ENCODE measurements at places on chromosomes 2 and 18. TPM values are rescaled to one million over a fixed set of nuclear protein-coding genes. Genes with fewer than 3 reads are reported as not detected.
A peak's percentile ranks its signal among the peaks of the same experiment; 100 is the strongest.

The SELENOI gene
- total RNA-seq, result 16.1 TPM

GRCh38 chr18:48740068-48740440, 201.2 kb downstream of the CTIF start:
- peaks cover 66% of the 10 kb centered on the region for H3K4me1 ChIP-seq
- H3K27ac ChIP-seq, result peak overlapping the region; percentile 3
- no peak for DNase-seq
- no peak overlapping the region for H3K4me3 ChIP-seq
- H3K27me3 ChIP-seq, result no peaks in the 10 kb centered on the region

DNA sequence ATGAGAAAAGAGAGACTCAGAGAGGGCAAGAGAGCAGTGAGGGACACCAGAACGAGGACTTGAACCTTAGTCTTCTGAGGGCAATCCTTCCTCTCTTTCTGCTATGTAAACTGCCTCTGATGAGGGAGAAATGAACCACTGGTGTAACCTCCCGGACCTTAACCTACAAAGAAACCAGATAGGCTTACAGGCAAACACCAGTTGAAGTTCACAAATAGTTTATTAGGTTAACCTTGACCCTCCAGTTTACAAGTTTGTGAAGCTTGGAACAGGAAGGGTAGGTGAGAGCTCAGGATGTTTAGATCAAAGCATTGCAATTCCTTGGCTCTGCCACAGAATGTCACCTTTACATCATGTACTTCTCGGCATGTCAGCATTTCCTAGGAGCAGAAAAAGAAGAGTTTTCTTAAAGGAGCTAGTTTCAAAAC, 486.4 kb upstream of the SPRED2 start:
- H3K4me3 ChIP-seq, result no peak overlapping the region
- no peak overlapping the region for H3K27ac ChIP-seq
- no peaks in the 10 kb centered on the region for H3K4me1 ChIP-seq

- H3K36me3 ChIP-seq, result no peaks in the 10 kb centered on the region
- peaks cover 80% of the 10 kb centered on the region for H3K4me1 ChIP-seq
- peak overlapping the region; percentile 52 for H3K27ac ChIP-seq
- no peak overlapping the region for H3K4me3 ChIP-seq
- DNase-seq, result no peak
Measured at GRCh38 chr2:127093648-127094210, 13.2 kb downstream of the BIN1 start.

DNA sequence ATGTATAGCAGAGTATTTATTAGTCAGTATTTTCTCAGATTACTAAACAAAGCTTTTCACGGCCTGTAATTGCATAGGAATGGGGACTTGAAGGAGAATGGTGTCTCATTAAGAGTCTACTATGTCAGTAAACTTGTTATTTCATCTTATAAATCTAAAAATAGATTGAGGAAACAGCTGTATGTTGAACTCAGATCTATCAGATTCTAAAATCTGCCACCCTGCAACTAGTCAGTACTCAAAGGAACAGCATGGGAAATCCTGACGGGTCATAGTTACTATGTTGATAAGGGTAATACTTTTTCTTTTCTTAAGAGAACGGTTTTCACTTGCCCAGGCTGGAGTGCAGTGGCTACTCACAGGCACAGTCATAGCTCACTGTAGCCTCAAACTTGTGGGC, 70.2 kb upstream of the EMILIN2 start:
- peaks cover 42% of the 10 kb centered on the region for H3K36me3 ChIP-seq
- no peaks in the 10 kb centered on the region for H3K4me1 ChIP-seq
- DNase-seq, result no peak
- H3K27me3 ChIP-seq, result no peaks in the 10 kb centered on the region

- H3K4me3 ChIP-seq, result no peak overlapping the region
- H3K36me3 ChIP-seq, result peaks cover 7% of the 10 kb centered on the region
- H3K27ac ChIP-seq, result no peak overlapping the region
- peaks cover 6% of the 10 kb centered on the region for H3K4me1 ChIP-seq
Measured at GRCh38 chr2:112048887-112049286, 6.2 kb upstream of the TMEM87B start.

The ACTR1B gene
- total RNA-seq, result 54.4 TPM

The APCDD1 gene
- 1.4 TPM for total RNA-seq

DNA sequence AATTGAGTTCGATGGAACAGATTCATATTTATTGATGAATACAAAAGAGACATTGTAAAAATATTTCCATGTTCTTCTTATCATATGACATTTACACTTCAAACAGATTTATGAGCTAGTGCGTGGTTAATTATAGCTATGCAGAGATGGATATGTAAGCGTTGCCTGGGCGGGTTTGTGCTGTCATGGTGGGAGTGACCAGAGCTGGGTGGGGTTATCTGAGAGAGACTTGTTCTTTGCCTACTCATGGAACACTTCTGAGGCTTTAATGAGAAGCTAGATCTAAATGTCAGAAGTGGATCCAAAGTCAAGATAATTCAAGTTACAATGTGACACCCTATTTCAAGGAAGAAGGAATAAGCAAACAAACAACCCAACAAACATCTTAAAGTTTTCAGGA, 162.3 kb upstream of the ZEB2 start:
- no peak overlapping the region for H3K27ac ChIP-seq

DNA sequence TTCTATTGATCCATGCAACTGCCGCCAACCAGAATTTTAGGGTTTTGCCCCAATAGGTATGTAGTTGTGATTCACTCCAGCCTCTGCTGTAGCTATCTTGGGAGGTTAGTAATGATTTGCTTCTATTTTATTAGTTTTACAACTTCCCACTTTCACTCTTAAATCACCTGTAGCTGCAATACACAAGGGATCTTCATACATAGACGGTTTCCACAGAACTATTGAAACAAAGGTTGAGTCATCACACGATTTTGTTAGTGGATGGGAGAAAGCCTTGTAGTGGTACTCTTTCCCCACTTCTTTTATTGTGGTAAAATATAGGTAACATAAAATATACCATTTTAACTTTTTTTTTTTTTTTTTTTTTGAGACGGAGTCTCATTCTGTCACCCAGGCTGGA, 104.2 kb upstream of the SPRED2 start:
- no peak overlapping the region for H3K27ac ChIP-seq
- H3K4me1 ChIP-seq, result peaks cover 9% of the 10 kb centered on the region
- no peak for DNase-seq
- H3K36me3 ChIP-seq, result no peaks in the 10 kb centered on the region
- H3K27me3 ChIP-seq, result peaks cover 4% of the 10 kb centered on the region
- H3K4me3 ChIP-seq, result no peak overlapping the region

DNA sequence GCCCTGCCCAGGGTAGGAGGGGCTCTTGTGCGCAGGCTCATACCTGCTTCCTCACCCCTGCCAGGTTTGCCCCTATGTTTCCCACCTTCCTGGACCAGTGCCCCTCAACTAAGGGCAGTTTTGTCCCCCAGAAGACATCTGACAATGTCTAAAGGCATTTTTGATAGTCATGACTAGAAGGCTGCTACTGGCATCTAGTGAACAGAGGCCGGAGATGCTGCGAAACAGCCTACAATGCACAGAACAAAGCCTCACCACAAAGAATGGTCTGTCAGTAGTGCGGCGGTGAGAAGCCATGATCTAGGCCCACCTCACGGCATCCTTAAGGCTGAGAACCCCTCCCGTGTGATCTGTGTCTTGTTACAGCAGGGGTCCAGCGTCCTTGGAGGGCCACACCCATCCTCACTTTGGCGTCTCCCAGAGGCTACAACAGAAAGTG, 96.0 kb downstream of the TMEM17 start:
- no peak overlapping the region for H3K27ac ChIP-seq
- peak; percentile 67 for DNase-seq
- peaks cover 10% of the 10 kb centered on the region for H3K27me3 ChIP-seq
- no peak overlapping the region for H3K4me3 ChIP-seq
- peaks cover 30% of the 10 kb centered on the region for H3K4me1 ChIP-seq
- no peaks in the 10 kb centered on the region for H3K36me3 ChIP-seq
